ENCODE measurements at places on chromosomes 5 and 9.

DNA sequence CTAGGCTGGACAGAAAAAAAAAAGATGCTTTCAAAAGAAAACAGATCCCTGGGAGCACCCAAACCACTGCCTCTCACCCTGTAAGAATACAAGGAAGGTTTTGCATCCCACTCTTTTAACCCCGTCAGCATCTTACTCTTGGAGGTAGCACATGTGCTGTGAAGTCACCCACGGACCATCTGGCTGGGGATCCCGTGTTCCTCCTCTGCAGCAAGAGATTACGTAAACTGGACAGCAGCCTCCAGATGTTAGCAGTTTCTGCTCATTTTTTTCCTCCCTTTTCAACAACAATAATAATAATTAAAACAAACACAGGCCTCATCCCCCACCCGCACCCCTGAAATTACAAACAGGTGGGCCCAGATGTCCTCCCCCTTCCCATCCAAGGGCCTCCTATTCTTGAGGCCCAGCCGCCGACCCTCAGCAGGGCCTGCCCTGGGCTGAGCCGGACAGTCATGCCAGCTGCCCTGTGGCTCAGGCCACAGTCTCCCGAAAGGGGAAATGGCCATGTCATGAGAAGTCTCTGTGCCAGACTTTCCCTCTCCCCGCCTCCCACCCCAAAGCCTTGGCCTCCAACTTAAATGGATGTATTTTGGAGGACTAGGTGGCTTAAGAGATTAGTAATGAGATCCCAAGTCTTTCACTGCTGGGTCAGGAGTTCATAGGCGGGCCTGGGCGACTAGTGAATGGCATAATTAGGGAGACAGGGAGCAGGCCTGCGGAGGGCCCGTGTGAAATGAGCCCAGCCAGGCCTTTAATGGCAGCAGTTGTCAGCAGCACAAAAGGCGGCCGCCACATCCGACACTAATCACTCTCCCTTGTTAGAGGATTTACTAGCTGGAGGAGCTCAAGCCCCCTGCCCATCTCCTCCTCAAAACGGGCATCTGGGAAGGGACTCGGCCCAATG lies 165.1 kb downstream of the PAPPA start:
- no peak for DNase-seq

- no peak for DNase-seq
Observed at GRCh38 chr5:95858661-95859595, 36.4 kb upstream of the GLRX start.

- DNase-seq: no peak
Observed at GRCh38 chr9:119310741-119311140, 58.5 kb downstream of the BRINP1 start.

- DNase-seq: no peak
Observed at GRCh38 chr9:114307899-114308267, 15.0 kb upstream of the ORM1 start.

DNA sequence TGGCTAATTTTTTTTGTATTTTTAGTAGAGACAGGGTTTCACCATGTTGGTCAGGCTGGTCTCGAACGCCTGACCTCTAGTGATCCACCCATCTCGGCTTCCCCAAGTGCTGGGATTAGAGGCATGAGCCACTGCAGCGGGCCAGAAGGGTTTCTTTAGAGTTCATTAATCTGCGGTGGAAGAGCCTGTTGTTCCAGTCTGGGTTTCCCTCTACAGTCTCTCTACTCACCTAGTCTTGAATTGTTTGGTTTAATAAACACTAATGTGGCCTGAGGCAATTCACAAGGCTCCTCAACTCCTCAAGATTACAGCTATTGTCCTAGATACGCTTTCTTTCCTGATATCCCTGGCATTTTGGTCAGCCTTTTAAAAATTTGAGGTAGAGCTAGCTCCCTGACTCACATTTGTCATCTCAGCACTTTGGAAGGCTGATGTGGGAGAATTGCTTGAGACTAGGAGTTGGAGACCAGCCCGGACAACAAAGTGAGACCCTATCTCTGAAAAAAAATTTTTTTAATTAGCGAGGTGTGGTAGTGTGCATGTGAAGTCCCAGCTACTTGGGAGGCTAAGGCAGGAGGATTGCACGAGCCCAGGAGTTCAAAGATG lies 4.6 kb upstream of the SAR1B start:
- DNase-seq: no peak

- DNase-seq: no peak
Observed at GRCh38 chr5:143800715-143801114, 11.2 kb upstream of the HMHB1 start.

DNA sequence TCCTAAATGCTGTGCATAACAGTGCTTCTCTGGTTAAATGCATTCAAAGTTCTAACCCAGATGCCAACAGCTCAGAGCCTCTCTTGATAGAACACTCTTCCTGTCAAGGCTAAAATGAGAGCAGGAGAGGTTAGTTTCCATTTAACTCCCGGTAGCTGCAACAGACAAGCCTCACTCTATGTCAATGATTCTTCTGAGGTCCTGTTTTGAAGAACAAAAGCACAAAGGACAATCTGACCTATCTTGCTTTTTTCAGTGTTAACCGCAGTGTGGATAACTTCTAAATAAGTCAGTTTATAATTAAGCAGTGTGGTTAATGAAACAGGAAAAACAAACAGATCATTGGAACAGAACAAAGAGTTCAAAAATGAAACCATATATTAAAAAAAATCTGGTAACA lies 80.7 kb downstream of the ANKRD55 start:
- no peak for DNase-seq

DNA sequence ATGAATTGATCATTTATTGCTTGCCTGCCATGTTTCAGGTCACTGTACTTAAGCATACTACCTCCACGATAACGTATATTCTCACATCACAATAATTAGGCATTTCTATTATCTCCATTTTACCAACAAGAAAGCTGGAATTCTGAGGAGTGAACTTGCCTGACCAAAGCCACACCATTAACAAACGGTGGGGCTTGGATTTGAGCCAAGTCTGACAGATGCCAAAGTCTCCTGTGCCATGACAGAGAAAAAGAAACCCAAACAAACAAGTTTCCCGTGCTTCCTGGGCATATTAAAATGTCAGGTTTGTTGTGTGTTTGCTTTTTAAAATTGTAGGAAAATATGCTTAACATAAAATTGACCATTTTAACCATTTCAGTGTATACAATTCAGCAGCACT lies 40.8 kb upstream of the KCNV2 start:
- DNase-seq: no peak

DNA sequence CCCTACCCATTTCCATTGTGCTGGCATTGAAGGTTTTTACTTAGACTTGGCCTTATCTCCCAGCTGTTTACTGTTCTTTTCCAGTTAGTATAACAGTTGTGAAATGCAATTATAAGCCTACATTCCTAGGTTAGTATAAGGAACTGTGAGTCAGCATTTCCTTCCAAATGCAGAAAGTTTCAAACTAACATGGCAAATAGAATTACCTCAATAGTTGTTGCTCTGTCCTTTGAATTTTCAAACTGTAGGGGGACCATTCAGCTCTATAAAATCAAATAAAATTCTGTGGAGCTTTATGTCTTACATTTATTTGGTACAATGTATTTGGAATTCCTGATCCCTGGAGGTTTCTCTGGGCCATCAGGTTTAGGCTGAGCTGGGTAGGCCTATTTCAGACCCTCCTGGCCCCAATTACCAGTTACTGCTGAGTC lies 47.2 kb downstream of the ARHGEF28 start:
- DNase-seq: no peak

- no peak for DNase-seq
Observed at GRCh38 chr9:14868418-14868771, 41.8 kb downstream of the FREM1 start.

DNA sequence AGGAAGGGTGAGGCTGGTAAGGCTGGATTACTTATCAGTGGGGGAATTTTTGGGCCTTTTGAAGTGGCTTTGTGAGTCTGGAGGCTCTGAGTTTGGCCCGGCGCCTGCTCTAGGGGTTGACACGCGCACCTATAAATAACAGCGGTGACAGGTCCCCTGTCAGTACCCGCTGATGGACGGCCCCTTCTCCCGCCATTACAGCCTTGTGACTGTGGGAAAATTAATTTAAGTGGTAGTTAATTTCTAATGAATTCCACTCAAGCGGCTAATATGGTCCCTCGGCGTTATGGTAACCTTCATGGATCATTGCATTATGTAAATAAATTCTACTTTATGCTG lies 16.5 kb downstream of the MRPL36 start:
- no peak for DNase-seq

DNA sequence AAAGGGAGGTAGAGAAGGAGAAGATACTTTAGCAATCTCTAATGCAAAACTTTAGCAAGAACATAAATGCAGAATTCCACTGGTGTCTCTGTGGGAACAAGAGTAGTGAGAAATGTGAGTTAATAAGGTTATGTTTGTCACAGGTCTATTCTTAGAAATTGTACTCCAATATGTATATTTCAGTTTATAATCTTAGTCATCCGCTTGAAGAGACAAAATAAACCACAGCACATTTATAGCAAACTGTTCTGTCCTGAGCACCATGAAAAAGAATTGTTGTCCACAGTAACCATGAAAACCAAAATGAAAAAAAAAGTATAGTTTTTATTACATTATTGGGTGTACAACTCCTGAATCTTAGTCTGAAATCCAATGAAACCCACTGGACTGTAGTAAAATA lies 93.6 kb upstream of the TSLP start:
- no peak for DNase-seq

DNA sequence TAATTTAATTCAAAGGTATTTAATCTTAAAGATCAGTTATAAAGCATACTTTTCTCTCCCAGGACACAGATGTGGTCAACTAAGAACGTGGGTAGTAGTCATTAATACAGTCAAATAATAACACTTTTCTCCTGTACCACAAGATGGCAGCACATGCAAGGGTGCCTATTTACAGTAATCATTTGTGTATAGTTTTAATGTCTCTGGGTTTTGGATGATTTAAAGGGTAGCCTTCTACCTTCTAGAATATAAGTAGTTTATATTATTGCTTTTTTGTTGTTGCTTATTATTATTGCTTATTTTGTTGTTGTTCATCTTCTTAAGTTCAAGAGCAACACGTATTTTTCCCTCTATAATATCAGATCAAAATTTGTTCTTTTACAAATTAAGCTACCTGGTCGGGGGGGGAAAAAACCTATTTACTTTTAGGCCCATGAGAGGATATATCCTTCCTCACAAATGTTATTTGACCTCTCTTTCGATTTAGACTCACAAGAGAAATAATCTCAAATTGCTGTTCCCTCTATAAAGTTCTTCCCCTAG lies 59.6 kb upstream of the SLC27A6 start:
- DNase-seq: peak; percentile 24

GRCh38 chr5:52334367-52334766 lies 453.3 kb upstream of the ITGA1 start:
- DNase-seq: no peak

DNA sequence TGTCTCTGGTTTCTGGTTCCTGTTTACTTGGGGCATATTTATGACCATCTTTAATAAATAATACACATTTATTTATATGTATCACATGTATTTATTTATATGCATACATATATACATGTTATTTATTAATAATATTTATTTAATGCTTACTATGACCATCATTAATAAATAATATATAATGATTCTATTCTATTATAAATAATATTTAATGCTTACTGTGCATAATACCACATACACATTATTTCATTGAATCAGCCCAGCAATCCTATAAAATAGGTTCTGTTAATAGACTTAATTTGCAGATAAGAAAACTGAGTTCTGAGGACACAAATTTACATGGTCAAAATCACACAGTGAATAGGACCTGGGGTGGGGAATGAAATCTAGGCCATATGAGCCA lies 24.2 kb downstream of the ACTBL2 start:
- DNase-seq: no peak

- no peak for DNase-seq
Observed at GRCh38 chr9:87545858-87546257, 48.2 kb downstream of the DAPK1 start.

- DNase-seq: no peak
Observed at GRCh38 chr9:5718296-5719032, 89.6 kb downstream of the RIC1 start.

GRCh38 chr5:10149911-10150310 lies 99.8 kb downstream of the ATPSCKMT start:
- no peak for DNase-seq

GRCh38 chr5:24681106-24681505 lies 36.3 kb upstream of the CDH10 start:
- DNase-seq: no peak

DNA sequence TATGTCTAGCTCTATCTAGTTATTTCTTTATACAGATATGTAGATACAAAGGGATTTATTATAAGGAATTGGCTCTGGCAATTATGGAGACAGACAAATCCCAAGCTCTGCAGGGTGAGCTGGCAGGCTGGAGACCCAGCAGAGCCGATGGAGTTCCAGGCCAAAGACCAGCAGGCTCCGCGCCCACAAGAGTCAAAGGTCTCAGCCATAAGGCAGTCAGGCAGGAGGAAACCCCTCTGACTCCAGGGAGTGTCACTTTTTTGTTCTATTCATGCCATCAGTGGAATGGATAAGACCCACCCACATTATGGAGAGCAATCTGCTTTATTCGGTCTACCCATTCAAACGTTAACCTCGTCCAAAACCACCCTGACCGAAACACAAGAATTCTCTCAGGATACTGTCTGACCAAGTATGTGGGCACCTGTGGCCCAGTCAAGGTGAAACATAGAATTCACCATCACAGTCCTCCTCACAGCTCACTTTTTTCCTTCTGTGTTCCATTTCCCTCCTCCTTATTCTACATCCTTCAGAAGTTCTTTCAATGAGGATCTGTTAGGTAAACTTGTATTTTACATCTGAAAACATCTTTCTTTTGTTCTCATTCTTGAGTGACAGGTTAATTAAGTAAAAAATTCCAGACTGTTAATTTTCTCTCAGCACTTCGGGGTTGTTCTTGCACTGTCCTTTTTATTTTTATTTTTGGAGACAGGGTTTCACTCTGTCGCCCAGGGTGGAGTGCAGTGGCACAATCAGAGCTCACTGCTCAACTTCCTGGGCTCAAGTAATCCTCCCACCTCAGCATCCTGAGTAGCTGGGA lies 21.2 kb downstream of the RNF130 start:
- no peak for DNase-seq

- DNase-seq: no peak
Observed at GRCh38 chr9:73349476-73349875, 197.8 kb downstream of the ANXA1 start.

- peak; percentile 26 for DNase-seq
Observed at GRCh38 chr5:124839371-124839998, 93.0 kb upstream of the ZNF608 start.

DNA sequence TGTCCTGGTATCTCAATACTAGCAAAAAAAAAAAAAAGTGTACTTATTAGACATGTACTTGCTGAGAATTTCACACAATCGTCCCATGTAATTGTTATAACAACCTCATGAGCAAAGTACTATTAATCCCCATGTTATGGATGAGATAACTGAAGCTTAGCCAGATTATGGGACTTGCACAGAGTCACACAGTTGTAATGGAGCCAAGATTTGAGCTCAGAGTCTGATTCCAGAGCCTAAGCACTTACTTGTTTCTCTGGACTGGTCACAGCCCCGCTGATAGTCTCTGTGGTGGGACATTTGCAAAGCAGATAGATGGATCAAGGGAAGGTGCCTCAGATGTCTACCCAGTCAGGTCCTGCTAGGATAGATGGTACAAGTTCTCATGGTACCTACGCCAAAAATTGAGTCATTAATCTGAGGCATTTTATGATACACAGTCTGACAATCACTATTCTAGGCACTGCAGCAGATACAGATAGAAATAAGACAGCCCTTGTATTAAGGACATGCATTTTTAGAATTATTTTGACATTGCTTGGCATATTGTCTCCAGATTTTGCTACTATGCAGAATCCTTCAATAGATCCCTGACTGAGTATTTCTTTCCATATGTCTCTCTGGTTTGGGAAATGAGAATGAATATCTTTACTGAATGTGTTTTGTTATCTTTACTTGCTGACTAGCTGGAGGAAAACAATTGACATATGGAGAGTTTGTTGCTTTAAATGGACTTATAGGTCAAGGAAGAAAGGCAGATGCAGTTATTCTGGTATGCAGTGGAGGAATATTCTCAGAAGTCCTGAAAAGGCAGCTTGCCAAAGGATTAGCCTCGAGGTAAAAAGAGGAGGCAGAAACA lies 149.5 kb downstream of the ADAMTSL1 start:
- no peak for DNase-seq

Data from left renal pelvis (tissue), 4 donors.